HepG2 (cell line): ENCODE measurements at places on chromosomes 2 and 18. TPM values are rescaled to one million over a fixed set of nuclear protein-coding genes. Genes with fewer than 3 reads are reported as not detected.

RNF144A gene
- 16.5 and 20.8 TPM in 2 replicates for total RNA-seq

DNA sequence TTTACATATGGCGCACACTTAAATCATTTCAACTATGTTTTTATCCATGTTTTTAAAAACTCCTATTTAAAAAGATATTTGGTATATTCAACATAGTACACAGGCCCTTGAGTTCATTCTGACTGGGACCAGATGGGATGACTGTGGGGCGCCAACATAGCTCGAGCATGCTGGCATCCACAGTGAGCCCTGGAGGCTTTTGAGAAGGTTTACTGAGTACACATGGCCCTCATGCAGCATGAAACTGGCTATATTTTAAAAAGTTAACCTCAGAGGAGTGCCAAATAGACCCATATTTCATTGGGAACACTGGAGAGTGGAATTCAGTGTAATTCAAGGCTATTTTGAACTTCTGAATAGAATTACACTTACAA is 83.6 kb downstream of the CCDC85A start:
- no peak for DNase-seq

DNA sequence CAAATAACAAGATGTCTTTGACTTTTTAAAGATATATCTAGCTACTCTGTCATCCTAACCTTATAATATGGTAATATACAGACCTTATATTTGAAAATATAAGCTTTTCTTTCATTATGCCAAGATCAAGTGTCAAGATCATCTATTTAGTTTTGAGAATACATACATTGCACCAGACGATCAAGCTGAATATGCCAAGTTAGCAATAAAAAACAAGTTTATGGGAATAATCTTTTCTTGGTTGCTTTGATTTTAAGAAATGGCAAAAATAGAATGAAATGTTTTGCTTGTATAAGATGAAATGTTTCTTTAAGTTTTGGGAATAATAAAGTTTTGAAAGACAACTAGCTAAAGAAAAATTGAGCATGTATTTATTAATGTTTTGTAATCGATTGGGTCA is 163.8 kb downstream of the DPP4 start:
- DNase-seq = no peak

- DNase-seq = no peak
These were observed 114.6 kb downstream of the SETBP1 start for GRCh38 chr18:44795241-44795640.

NEURL3 gene
- 0.74 and 1.2 TPM in 2 replicates for total RNA-seq

DNA sequence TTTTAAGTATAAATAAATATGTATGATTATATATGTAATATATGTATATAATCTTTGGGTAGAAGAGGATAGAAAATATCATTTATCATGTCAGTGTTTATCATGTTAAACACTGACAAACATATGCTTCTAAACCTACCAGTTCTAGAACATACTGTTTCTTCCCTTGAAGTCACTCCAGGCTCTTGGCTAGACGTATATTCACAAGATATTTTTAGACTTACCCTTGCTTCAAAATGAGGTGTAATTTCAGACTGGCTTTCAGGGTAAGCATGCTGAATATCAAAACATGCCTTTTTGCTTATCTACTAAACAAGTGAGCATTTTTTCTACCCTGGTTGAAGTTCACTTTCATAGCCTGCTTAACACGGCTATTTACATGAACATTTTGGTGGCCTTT is 642.4 kb upstream of the PKDCC start:
- no peak for DNase-seq

DNA sequence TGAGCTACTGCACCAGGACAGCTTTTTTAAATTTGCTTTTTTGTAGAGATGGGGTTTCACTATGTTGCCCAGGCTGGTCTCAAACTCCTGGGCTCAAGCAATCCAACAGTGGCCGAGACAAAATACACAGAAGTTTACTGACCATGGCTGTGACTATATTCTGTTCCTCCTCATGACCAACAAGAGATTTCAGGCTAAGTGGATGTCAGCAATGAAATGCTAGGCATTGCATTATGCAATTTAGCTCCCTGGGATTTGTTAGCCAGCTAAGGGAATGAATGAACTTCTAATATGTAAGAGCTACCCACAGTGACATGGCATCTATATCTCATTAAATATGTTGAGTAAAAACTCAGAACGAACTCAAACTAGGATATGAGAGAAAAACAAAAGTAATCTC is 81.9 kb upstream of the MBOAT2 start:
- DNase-seq = no peak

DNA sequence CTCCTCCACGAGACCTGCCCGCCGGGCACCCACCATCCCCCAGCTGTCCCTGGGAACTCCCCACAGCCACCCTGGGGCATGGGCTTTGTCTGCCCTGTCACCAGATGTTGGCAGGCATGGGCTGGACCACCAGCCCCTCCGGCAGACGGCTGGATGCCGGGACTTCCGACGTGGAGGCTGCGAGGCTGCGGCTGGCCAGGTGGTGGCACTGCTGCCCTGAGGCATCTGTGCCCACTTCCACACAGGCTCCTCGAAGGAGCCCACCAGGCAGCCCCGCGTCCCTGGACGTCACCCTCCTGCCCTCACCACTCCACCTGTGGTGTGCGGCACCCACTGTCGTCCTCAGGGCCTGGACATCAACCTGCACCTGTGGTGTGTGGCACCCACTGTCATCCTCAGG is 319.9 kb upstream of the SALL3 start:
- DNase-seq = no peak

GRCh38 chr18:45316127-45316526 is 299.1 kb upstream of the SLC14A2 start:
- no peak for DNase-seq

TRIP12 gene
- 153 and 257 TPM in 2 replicates for total RNA-seq

ACOXL gene
- not detected in 2 replicates for total RNA-seq

DNA sequence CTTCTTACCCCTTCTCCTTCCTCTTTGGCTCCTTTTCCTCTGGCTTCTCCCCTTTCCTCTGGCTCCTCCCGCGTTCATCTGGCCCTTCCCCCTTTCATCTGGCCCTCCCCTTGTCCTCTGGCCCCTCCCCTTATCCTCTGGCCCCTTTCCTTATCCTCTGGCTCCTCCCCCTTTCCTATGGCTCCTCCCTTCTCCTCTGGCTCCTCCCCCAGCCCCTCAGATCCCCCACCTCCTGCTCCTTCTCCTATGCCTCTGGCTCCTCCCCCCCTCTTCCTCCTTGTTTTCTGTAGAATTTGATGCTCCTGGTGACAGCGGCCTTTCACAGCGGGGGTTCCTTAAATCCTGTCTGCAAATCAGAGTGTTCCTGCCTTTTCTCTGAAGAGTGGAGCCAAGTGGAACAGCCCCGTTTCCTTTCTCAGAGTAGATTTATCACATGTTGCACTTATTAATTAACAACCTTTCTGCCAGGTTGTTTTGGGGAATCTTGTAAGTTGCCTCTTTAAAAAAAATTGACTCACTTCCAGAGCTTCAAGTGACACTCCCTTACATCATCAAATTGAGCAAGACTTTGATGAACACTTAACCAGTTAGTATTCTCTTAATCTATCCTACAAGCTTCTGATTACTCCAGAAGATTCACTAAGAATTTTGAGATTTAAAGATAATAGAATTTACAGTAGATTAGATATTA is 27.9 kb downstream of the FABP1 start:
- DNase-seq = no peak

MTCL1 gene
- total RNA-seq = 1.5 and 3.1 TPM in 2 replicates

PRSS56 gene
- total RNA-seq = not detected in 2 replicates

SLC23A3 gene
- 0.38 TPM in 1 of 2 replicates, not detected in the other for total RNA-seq

GRCh38 chr2:136236019-136236418 is 118.1 kb upstream of the CXCR4 start:
- DNase-seq = peak; percentile 35

- no peak for DNase-seq
These were observed 12.4 kb downstream of the UGGT1 start for GRCh38 chr2:128103407-128103806.

GRCh38 chr2:105125428-105125827 is 87.6 kb downstream of the MRPS9 start:
- peak; percentile 12 for DNase-seq

DNA sequence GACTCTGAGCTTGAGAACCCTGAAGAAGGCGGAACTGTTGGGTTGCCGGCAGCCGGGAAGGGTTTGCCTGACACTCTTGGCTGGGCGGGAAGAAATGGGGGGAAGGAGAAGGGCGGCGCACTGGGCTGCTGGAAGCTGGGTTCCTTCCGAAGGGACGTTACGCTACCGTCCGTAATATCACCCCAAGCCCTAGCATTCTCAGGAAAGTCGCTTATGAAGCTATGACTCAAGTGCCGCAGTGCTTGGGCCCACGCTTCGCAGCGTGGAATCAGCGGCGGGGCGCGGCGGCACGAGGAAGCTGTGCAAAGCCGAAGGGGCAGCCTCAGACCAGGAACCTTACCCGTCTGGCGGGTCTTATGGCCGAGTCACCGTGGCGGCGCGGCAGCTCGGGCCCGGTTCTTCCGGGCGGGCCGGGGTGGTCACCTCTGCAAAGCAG is 50.2 kb upstream of the SIGLEC15 start:
- no peak for DNase-seq

- DNase-seq = no peak
These were observed 42.3 kb downstream of the STPG4 start for GRCh38 chr2:47112665-47113435.

GRCh38 chr18:3447068-3447894 is 2.7 kb upstream of the TGIF1 start:
- DNase-seq = no peak

DNA sequence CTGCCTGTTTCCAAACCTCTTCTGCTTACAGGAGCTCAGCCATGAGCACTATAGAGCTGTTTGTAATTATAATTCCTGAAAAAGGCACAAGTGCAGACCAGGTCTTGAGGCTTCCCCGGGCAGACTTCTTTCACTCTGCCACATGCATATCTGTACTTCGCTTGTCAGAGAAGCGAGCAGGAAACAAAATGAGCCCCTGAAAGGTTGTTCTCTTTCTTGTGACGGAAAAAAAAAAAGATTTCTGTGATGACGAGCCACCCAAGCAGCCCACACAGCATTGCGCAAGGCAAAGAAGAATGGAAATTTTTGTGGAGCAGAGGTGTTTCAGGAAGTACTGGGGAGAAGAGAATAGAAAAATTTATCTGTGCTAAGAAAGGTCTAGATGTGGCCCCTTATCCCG is 54.0 kb upstream of the LINC00305 start:
- no peak for DNase-seq

DNA sequence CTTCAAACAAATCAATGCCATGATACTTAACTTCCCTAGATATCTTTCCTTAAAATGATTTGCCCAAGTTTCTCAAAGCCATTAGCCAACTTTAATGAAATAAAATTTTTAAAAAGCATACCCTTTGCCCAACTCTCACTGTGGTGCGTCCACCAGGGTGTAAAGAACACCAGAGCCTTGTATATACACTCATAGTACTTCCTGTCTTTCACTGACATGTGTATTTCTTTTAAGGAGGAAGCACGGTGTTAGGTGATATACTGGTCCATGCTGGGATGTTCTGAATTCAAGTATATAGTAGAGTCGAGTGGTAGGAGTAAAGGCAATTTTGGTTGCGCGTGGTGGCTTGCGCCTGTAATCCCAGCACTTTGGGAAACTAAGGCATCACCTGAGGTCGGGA is 22.7 kb downstream of the AAK1 start:
- DNase-seq = no peak

DNA sequence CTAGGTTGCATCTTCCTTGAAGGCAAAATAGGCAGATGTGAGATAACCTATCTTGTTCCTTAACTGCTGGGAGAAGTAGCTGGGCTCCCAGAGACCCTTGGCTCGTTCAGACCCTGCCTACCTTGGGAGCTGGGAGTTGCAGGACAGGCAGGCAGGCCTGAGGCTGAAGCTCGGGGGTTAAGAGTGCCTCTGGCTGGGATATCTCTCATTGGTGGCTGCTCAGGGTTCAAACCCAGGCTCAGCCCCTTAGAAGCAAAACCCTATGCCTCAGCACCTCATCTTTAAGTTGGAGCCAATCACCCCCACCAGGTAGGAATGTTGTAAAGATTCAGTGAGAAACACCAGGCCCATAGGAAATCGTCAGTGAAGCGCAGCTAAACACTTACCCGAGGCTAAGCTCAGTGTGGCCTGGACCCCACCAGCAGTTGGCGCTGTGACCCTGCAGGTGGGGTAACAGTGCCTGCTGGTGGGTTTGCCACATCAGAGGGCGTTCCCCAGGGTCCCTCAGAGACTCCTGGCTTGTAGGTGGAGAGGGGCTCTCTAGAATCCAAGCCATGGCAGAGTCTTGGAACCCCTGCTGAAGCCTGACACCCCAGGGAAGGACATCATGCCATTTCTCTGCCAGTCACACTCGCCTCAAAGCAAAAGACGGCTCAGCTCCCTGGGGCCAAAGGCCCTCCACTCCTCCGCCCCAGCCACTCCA is 54.6 kb upstream of the GPR17 start:
- DNase-seq = peak; percentile 74

PAX8 gene
- 1.3 and 1.5 TPM in 2 replicates for total RNA-seq

MFF gene
- total RNA-seq = 156 and 170 TPM in 2 replicates

COL4A3 gene
- total RNA-seq = 0.02 TPM in 1 of 2 replicates, not detected in the other

DNA sequence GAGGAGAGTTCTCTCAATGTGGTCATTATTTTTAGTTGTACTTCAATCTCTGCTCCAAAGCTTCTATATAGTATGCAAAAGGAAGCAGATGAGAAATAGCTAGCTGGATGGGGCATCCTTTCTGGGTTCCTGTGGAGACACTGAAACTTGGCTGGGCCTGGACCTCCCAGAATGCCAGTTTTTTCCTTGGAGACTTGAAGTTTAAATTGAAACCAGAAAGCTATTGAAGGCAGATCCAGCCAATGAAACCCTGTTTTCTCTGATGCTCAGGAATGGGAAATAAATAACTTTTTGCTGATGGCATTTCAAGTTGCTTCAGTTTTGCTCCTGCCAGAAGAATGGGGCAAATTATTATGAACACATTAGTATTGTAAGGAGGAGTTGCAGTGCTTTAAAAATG is 2.9 kb downstream of the SETBP1 start:
- no peak for DNase-seq

GRCh38 chr2:224947566-224947965 is 94.7 kb downstream of the DOCK10 start:
- no peak for DNase-seq

ZCCHC2 gene
- 76.1 and 76.5 TPM in 2 replicates for total RNA-seq

PLGLB2 gene
- total RNA-seq = 0.07 TPM in 1 of 2 replicates, not detected in the other
